ENCODE measurements at places on chromosomes 3 and 15.

- DNase-seq: no peak
These were observed 23.1 kb downstream of the CDCP1 start for GRCh38 chr3:45123030-45123429.

GRCh38 chr3:9147896-9148266 lies 101.6 kb downstream of the SRGAP3 start:
- no peak for DNase-seq

DNA sequence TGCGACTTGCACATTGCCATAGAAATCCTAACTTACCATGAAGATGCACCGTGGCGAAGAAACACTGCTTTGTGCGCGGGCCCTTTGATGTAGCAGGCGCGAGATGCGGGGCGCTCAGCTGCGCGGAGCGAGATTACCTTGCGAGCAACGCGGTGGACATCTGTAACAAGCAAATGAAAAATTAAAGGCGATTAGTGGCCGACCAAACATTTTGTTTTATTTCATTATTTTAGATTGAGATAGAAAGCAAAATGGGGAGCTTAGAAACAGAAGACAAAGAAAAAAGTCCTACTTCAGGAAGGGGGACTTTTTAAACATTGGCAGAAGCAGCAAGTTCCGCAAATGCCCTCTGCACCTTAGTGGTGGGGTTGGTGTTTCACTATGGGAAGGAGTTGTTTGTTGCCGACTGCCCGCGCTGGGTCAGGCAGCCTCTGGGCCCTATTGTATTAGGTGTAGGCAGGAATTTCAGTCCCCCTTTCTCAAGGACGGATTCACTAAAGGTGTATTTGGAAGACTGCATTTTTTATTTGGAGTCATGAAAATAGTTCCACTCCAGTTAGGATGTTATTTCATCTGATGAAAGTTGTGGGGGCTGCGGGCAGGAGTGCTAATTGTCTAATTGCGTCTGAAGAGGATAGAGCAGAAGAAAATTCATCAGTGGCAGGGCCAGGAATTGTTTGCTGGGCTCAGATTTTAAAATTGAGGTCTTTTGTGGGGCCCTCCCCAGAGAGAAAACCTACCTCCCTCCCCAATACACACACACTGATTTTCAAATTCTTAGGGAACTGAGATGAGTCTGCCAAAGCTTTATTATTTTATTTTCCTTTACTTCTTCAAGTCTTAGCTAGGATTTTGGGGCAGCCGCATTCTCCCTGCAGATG lies 17.4 kb downstream of the ZIC4 start:
- DNase-seq: no peak

DNA sequence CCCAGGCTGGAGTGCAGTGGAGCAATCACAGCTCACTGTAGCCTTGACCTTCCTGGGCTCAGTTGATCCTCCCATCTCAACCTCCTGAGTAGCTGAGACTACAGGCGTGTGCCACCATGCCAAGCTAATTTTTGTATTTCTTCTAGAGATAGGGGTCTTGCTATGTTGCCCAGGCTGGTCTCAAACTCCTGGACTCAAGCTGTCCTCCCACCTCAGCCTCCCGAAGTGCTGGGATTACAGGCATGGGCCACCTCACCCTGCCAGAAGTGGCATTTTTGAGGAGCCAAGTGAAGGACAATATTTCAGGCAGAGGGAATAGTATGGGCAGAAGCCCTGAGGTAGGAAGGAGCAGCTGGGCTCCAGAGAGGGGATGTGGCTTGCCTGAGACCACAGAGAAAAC lies 4.7 kb downstream of the ANKDD1A start:
- no peak for DNase-seq

DNA sequence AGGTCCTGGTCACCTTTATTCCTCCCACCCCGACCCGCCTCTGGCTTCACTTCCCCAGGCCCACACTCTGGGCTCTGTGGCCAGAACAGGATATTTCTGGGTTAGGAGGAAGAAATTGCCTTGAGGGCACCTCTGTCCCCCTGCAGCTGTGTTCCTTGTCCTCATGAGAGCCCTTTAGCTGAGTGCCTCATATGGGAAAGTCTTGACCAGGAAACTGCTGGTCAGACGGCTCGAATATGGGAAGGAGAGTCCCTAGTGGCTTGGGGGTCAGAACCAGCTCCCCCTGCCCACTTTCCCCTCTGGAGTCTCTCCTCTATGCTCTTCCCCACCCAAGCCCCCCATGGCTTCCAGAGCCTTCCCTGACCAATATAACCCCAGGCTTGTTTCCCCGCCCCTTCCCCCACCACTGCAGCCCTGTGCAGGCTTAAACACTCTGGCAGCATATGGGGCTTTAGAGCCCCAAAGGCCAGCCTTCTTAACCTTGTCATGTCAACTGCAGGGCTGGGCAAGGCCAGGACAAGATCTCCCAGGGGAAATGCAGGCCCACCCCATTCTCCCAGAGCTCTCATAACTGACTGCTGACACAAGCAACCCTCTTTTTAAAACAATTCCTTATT lies 36.4 kb downstream of the SEC22C start:
- no peak for DNase-seq

GRCh38 chr3:4472766-4473165 lies 5.7 kb upstream of the SUMF1 start:
- no peak for DNase-seq

Measured in right renal cortex interstitium (tissue), 3 donors.